Thoracic aorta (tissue), 2 donors: ENCODE measurements at places on chromosomes 3 and 15. TPM values are rescaled to one million over a fixed set of nuclear protein-coding genes. Genes with fewer than 3 reads are reported as not detected.
A peak's percentile ranks its signal among the peaks of the same experiment; 100 is the strongest.

The MRPS22 gene
- 21.3 TPM for total RNA-seq

- H3K4me3 ChIP-seq, result no peak overlapping the region
- H3K27ac ChIP-seq, result no peak overlapping the region
- no peaks in the 10 kb centered on the region for H3K4me1 ChIP-seq
- no peaks in the 10 kb centered on the region for H3K36me3 ChIP-seq
Observed at GRCh38 chr3:57617739-57618138, 20.6 kb upstream of the ARF4 start.

GRCh38 chr15:68801572-68802148, 19.0 kb downstream of the ANP32A start:
- no peak for DNase-seq
- H3K27ac ChIP-seq, result no peak overlapping the region
- H3K4me1 ChIP-seq, result peaks cover 6% of the 10 kb centered on the region
- no peaks in the 10 kb centered on the region for H3K36me3 ChIP-seq

DNA sequence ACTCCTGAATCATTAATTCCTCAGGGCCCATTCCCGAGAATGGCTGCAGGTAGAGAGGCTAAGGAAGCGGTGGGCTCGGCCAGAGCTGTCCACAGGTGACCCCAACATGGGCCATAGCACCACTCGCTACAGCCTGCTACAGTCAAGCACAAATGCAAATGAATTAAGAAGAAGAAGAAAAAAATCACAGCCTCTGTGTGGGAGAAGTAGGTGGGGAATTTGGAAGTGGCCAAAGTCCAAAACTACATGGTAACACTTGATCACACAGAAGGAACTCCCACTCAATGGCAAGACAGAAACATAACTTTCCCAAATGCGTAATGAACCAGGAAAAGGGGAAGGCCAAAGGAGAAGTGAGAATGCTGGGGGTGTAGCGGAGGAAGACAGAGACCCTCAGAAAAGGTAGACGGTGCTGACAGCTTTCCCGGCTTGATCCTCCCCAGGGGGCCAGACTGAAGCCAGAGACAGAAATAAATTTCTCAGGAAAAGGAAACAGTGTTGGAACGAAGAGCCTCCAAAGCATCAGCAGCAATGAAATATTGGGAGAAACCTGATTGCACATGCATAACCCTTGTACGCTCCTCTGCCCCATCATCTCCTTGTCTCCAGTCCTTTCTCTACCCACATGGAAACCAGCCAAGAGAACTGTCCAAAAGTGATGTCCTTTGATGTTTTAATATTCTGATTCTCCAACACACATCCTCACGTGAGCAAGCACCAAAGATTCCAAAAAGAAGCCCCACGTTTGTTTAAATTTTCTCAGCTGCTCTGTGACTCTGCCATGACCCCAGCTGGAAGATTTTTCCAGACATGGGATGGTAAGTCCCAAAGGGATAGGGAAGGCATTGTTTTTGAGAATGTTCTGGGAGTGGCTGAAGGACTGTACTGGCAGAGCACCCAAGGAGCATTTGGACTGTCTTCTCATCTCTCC, 107.6 kb downstream of the OXNAD1 start:
- DNase-seq, result no peak
- peak overlapping the region; percentile 84 for H3K27ac ChIP-seq
- no peaks in the 10 kb centered on the region for H3K27me3 ChIP-seq
- peaks cover 3% of the 10 kb centered on the region for H3K36me3 ChIP-seq
- H3K4me1 ChIP-seq, result peaks cover 48% of the 10 kb centered on the region

The CCR1 gene
- 27.7 TPM for total RNA-seq

- H3K27me3 ChIP-seq, result no peaks in the 10 kb centered on the region
- no peak overlapping the region for H3K27ac ChIP-seq
- DNase-seq, result no peak
- H3K4me1 ChIP-seq, result no peaks in the 10 kb centered on the region
- H3K36me3 ChIP-seq, result no peaks in the 10 kb centered on the region
Observed at GRCh38 chr3:28699283-28699682, 350.7 kb upstream of the AZI2 start.

DNA sequence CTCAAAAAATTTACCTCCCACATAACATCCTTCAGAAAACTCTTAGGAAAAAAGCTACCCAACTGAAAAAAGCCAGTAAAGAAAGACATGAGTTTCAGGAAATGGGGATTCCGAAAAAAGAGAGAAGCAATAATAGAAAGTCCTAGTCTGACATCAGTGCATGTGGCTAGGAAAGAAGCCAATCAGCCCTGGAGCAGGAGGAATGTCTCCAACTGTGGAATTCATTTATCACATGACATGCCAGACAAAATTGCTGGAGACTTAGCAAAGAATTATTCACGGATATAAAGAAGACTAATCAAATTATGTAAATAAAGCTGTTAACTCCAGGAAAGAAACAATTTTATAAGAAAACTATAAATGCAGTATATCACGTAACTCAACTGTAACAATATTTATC, 258.9 kb upstream of the RARB start:
- H3K27ac ChIP-seq, result no peak overlapping the region
- no peaks in the 10 kb centered on the region for H3K4me1 ChIP-seq
- H3K27me3 ChIP-seq, result no peaks in the 10 kb centered on the region
- DNase-seq, result no peak
- no peaks in the 10 kb centered on the region for H3K36me3 ChIP-seq

GRCh38 chr3:161550491-161551195, 54.0 kb downstream of the OTOL1 start:
- DNase-seq, result no peak
- no peaks in the 10 kb centered on the region for H3K4me1 ChIP-seq
- no peaks in the 10 kb centered on the region for H3K36me3 ChIP-seq
- no peak overlapping the region for H3K4me3 ChIP-seq
- no peak overlapping the region for H3K27ac ChIP-seq

DNA sequence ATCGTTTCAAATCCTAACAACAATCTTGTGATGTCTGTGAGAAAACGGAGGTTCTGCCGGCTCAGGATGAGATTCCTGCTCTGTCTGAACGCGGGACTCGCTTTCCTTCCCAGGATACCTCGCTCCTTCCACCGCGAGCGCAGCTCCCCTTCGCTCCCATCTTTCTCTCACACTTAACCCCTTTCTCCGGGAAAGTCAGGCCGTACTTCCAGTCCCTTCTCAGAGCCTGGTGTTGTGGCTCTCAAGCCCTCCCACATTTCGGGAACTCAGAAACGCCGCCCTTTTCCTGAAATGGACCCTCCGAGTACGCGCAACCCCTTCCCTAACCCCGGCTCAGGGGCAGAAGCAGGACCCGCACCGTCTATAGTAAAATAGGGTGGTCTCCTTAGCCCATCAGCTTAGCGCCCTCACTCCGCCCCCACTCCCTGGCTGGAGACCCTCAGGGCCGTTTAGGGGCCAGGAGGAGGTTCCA, 378 bp upstream of the FEM1B start:
- no peaks in the 10 kb centered on the region for H3K36me3 ChIP-seq
- no peaks in the 10 kb centered on the region for H3K27me3 ChIP-seq
- H3K4me1 ChIP-seq, result peaks cover 69% of the 10 kb centered on the region
- no peak for DNase-seq
- peak overlapping the region; percentile 99 for H3K27ac ChIP-seq

DNA sequence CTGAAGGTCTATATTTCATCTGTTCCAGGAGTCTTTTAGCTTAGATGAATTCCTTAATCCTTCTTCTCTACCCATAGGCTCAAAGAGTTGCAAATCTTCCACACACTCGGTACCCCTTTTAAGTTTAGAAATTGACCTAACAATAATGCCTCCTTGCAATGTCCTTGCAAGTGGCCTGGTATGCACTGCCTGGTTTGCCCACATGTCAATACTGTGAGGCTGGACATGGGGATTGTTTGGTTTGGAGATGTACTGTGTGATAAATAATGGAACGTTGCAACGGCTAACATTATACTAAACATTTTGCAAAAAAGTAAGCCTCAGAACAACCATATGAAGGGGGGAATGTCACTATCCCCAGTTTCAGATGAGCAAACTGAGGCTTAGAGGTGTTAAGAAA, 22.4 kb upstream of the TPM1 start:
- H3K27me3 ChIP-seq, result no peaks in the 10 kb centered on the region
- H3K36me3 ChIP-seq, result no peaks in the 10 kb centered on the region
- no peak overlapping the region for H3K4me3 ChIP-seq

GRCh38 chr3:103410231-103410630, 975.4 kb downstream of the ZPLD1 start:
- no peaks in the 10 kb centered on the region for H3K36me3 ChIP-seq
- no peaks in the 10 kb centered on the region for H3K27me3 ChIP-seq
- no peak overlapping the region for H3K27ac ChIP-seq

The ZNF80 gene
- total RNA-seq, result not detected

The FOXB1 gene
- not detected for total RNA-seq

DNA sequence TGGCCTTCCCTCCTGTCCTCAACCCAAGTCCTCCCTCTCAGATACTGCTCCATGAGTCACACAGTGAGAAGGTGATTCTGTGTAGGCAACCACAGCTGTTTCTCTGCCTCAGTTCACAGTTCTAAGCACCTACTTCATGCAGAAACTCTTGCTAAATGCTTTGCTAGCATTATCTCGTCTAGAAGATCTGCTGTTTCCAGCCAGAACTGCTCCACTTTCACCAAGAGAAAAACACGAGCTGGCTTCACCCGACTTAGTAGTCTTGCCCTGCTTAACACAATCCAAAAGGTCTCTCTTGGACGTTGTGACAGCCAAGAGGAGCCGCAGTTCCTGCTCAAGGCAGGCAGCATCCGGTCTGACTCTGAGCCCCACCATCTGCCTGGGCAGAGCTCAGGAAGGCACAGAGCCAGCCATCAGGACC, 272.1 kb downstream of the UACA start:
- no peak for DNase-seq
- H3K4me1 ChIP-seq, result no peaks in the 10 kb centered on the region
- H3K36me3 ChIP-seq, result no peaks in the 10 kb centered on the region
- H3K4me3 ChIP-seq, result no peak overlapping the region

GRCh38 chr3:184781801-184782200, 30.2 kb upstream of the VPS8 start:
- H3K4me3 ChIP-seq, result no peak overlapping the region
- DNase-seq, result no peak
- no peaks in the 10 kb centered on the region for H3K27me3 ChIP-seq
- peaks cover 11% of the 10 kb centered on the region for H3K4me1 ChIP-seq

GRCh38 chr3:31701286-31701685, 168.6 kb downstream of the STT3B start:
- H3K27me3 ChIP-seq, result no peaks in the 10 kb centered on the region
- H3K4me3 ChIP-seq, result no peak overlapping the region
- H3K36me3 ChIP-seq, result peaks cover 6% of the 10 kb centered on the region
- no peaks in the 10 kb centered on the region for H3K4me1 ChIP-seq
- H3K27ac ChIP-seq, result no peak overlapping the region

DNA sequence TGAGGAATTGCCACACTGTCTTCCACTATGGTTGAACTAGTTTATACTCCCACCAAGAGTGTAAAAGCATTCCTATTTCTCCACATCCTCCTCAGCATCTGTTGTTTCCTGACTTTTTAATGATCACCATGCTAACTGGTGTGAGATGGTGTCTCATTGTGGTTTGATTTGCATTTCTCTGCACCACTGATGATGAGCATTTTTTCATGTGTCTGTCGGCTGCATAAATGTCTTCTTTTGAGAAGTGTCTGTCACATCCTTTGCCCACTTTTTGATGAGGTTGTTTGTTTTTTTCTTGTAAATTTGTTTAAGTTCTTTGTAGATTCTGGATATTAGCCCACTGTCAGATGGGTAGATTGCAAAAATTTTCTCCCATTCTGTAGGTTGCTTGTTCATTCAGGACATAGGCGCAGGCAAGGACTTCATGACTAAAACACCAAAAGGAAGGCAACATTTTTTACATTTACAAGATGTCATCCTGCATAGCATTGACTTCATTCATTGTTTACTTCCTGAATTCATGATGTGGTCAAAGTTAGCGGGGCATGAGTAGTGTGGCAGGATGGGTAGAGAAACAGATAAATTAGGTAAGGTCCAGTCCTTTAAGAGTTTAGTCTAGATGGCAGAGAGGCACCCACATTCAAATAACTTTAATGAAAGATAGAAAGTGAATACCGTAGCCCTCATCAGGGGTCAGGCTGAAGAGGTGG, 45.1 kb upstream of the LPP start:
- H3K4me1 ChIP-seq, result no peaks in the 10 kb centered on the region
- no peaks in the 10 kb centered on the region for H3K36me3 ChIP-seq
- no peak for DNase-seq

The ZNF770 gene
- 31.4 TPM for total RNA-seq

- peaks cover 8% of the 10 kb centered on the region for H3K36me3 ChIP-seq
- H3K27ac ChIP-seq, result no peak overlapping the region
- peaks cover 7% of the 10 kb centered on the region for H3K4me1 ChIP-seq
Observed at GRCh38 chr15:99138491-99138982, 33.7 kb downstream of the SYNM start.

GRCh38 chr3:139534992-139535879, 4.3 kb downstream of the RBP1 start:
- no peaks in the 10 kb centered on the region for H3K36me3 ChIP-seq
- H3K4me3 ChIP-seq, result peak overlapping the region; percentile 21
- DNase-seq, result peak; percentile 38
- peak overlapping the region; percentile 85 for H3K27ac ChIP-seq
- H3K4me1 ChIP-seq, result peaks cover 32% of the 10 kb centered on the region
- H3K27me3 ChIP-seq, result no peaks in the 10 kb centered on the region

The CCNB2 gene
- 0.54 TPM for total RNA-seq

The TM4SF1 gene
- total RNA-seq, result 342 TPM

DNA sequence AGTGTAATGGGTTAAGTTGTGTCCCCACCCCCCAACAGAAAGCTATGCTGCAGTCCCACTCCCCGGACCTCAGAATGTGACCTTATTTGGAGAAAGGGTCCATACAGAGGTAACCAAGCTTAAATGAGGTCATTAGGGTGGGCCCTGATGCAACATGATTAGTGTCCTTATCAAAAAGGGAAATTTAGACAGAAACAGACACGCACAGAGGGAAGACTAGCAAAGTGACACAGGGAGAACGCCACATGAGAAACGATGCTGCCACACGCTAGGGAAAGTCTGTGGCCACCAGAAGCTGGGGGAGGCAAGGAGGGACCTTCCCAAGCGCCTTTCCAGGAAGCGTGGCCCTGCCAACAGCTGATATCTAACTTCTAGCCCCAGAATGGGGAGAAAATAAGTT, 65.4 kb downstream of the RPN1 start:
- H3K4me3 ChIP-seq, result no peak overlapping the region
- no peaks in the 10 kb centered on the region for H3K4me1 ChIP-seq
- H3K27me3 ChIP-seq, result no peaks in the 10 kb centered on the region

The HYAL2 gene
- total RNA-seq, result 86.5 TPM

GRCh38 chr3:6425289-6425820, 435.6 kb upstream of the GRM7 start:
- no peaks in the 10 kb centered on the region for H3K4me1 ChIP-seq
- no peaks in the 10 kb centered on the region for H3K27me3 ChIP-seq
- no peaks in the 10 kb centered on the region for H3K36me3 ChIP-seq
- no peak for DNase-seq

- H3K4me3 ChIP-seq, result no peak overlapping the region
- peaks cover 13% of the 10 kb centered on the region for H3K4me1 ChIP-seq
- no peak overlapping the region for H3K27ac ChIP-seq
- no peak for DNase-seq
- no peaks in the 10 kb centered on the region for H3K36me3 ChIP-seq
Observed at GRCh38 chr3:57791245-57791644, 35.1 kb downstream of the SLMAP start.

The POTEB3 gene
- not detected for total RNA-seq
